ENCODE measurements at places on chromosomes 3 and 15.

DNA sequence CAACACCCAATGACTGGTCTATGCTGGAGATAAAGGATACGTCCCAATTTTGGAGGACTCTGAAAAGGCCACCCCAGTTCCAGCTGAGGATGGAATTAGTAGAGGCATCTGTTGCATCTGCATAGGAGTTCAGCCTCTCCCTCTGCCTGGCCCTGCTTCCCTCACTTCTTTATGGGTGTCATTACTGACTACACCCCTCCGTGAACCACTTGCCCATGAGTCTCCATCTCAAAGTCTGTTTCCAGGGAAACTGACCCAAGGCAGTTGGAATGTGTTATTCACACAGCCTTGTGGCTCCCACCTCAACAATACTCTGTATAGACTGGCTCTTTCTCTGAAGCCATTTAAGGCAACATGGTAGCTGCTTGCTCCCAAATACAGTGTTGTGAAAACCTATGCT lies 21.4 kb upstream of the PCOLCE2 start:
- DNase-seq, result no peak

DNA sequence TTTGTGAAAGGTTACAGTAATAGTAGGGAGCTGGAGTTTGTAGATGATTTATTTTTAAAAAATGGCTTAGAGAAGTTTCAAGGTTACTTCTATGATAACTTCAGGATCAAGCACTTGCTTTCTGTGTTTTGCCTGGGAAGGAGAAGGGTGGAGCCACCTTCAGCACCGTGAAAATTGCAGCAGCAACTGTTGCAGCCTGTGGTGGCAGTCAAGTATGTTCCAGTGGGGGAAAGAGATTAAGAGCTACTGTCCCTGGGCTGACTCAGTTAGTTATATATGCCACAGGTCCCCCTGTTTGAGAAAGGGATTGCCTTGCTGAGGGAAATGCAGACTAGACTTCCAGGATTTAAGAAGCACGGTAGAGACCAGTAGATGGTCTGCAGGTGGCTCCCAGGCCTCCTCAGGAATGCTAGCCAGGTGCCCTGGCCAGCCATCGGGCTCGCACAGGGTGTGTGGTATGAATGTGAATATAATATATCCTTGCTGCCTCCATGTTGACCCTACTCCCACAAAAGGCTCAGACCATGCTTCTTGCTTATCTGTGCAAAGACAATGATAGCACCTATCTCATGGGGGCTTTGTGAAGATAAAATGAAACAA lies 389.5 kb downstream of the CACNA2D3 start:
- DNase-seq, result no peak

DNA sequence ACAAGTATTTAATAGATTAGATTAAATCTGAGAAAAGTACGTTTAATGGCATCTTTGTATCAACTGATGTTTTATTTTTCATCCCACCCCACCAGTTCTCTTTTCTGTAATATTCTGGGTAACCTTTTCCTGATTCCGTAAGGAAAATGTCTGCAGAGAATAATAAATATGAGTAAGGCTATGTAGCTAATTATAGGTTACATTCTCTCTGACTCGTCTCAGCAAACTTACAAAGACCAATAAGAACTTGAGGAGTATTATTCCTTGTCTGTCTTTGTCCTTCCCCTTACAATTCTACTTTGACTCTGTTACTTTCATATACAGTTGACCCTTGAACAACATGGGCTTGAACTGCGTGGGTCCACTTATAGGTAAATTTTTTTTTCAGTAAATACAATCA lies 12.1 kb downstream of the SNAP23 start:
- DNase-seq, result no peak

DNA sequence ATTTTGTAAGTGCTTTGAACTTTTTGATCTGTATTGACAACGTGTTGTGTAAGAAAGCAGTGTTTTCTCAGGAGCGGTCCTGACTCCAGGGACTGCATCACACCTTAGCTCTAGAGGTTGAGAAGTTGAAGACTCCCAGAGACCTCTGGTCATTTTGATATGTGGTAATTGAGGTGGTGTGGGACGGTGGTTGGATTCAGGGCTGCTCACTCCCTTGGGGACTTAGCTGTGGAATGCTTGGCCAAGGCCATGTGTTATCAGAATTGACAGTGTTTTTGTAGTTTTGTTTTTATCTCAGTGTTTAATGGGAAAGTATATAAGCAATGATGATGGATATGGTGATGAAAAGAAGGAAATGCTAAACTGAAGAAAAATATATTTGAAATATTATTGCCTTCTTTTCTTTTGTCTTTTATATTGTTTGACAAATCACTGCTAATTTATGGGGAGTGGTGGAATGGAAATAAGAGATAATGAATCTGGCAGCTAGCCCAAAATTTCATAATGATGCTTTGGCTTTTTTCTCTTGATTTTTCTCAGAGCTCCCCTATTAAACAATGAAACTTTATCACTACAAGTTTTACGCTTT lies 16.0 kb downstream of the CMSS1 start:
- no peak for DNase-seq

DNA sequence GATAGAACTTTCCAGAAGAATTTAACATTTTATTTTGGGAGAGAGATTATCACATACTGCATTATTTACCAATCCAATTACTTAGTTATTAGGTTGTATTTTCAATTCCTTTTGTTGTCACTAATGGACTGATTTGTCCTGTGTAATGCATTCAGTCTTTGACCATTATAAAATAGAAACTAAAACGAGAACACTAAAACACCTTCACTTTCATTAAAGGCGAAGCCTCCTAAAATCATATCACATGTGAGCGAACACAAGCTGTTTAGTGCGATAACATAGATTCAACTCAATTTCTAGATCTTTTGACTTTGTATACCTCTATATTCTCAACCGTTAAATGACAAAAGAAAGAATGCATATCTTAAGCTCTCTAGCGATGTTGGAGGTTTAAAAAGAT lies 253.4 kb downstream of the VGLL3 start:
- no peak for DNase-seq

- DNase-seq, result no peak
Measured at GRCh38 chr3:153830552-153830951, 290.6 kb upstream of the ARHGEF26 start.

- DNase-seq, result no peak
Measured at GRCh38 chr3:39414421-39414907, 7.9 kb downstream of the RPSA start.

GRCh38 chr3:58041182-58041825 lies 33.1 kb downstream of the FLNB start:
- no peak for DNase-seq

DNA sequence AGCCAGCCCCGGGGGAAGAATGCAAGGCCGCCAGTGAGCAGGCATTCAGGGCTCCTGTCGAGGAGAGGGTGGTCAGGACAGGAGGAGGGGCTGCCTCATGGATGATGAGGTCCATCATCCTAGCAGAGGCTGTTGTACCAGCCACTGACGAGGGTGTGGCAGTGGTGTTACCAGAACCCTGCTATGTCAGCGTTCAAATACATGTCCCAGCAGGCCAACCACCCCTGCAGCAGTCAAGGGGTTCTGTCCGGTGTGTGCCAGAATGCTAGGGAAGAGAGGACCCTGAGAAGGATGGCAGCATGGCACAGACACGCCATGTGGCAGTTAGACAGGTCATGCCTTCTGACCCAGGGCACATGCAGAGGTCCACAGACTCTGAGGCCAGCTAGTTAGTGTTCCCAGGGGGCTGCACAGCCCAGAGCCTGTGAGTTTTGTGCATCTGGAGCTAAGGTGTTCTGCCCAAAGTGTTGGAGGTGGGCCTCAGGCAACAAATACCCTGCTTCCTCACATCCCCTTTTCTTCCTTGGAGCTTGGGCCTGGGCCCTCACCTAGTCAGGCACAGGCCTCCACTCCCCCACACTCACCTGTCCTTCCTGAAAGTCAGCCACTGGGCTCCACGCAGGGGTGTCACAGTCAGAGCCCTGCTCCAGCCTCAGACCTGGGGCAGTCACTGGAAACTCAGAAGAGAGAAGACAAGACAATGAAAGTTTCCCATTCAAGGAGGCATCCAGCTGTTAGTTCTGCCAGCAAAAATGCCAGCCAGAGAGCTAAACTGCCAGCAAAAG lies 7.8 kb downstream of the PAK6 start:
- DNase-seq, result no peak

- no peak for DNase-seq
Measured at GRCh38 chr3:136994772-136995516, 37.2 kb downstream of the IL20RB start.

DNA sequence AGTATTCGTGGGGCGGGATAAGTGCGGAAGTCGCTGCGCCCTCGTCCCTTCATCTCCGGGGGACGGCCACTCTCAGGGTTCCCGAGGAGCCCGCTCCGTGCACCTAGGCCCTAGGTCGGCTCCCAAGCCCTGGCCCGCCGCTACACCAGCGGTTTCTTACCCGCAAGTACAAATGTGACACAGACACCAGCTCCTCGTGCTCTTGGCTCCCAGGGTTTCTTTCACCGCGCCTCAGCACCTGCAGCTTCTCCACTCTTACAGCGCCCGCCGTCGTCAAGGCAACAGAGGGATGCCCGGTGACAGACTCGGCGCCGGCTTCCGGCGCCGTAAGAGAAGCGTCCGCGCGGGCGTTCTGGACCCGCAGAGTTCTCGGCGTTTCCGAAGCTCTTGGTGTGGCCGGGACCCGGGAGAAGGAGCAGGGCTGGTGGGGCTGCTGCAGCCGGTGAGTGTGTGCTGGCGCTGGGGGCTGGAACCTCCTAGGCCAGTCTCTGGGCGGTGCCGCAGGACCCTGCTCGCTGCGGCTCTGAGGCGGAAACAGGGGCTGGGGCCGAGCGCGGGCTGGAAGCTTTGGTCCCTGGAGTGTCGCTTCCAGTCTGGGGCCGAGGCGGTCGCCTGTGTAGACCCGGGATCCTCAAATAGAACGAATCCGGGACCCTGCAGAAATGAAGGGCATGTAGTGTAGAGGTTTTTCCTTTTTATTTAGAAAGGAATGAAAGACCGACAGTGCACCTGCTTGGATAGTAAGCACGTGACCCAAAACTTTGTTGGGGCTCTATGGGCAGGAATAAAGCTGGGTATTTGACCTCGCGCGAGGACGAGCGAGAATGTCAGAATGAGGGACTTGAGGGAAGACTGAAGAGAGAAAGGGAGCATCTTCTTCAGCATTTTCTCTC lies 155.4 kb upstream of the GOLGA6L4 start:
- DNase-seq, result peak; percentile 11

DNA sequence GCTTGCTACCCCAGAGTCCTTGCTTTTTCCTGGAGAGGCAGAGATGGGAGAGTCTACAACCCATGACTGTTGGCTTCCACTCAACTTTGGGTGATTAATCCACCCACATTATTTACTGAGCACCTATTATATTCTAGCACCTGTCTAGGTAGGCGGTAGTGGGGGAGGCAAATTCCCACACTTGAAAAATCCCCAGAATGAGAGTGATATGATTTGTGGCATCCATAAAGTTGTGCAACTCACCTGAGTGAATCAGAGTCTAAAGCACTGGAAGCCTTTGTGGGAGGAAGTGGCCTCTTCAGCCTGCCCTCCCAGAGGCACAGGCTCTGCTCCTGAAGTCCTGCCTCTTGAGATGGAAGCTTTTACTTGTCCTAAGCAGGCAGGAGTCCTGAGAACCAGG lies 40.4 kb upstream of the CTNNB1 start:
- no peak for DNase-seq

GRCh38 chr3:34011171-34012101 lies 213.0 kb downstream of the PDCD6IP start:
- no peak for DNase-seq

DNA sequence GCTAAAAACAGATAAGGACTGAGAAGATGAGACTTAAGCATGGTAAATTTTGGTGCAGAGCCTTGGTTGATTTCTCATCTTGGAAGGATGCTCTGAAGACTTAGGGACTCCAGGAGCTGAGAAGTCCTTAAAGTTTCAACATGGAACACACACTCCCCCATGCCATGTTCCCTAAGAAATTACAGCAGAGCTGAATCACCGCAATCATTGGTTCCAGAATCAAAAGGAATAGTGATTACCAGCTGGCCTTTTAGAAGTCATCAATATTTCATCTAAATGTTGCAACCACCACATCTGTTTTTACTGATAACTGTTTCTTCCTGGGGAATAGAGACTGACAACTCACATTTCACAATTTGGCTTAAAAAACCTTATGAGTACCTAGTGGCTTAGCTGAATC lies 229.3 kb downstream of the MINAR1 start:
- DNase-seq, result no peak

GRCh38 chr3:157110761-157111278 lies 49.1 kb downstream of the CCNL1 start:
- no peak for DNase-seq

GRCh38 chr15:70651303-70651845 lies 112.0 kb downstream of the UACA start:
- DNase-seq, result no peak

DNA sequence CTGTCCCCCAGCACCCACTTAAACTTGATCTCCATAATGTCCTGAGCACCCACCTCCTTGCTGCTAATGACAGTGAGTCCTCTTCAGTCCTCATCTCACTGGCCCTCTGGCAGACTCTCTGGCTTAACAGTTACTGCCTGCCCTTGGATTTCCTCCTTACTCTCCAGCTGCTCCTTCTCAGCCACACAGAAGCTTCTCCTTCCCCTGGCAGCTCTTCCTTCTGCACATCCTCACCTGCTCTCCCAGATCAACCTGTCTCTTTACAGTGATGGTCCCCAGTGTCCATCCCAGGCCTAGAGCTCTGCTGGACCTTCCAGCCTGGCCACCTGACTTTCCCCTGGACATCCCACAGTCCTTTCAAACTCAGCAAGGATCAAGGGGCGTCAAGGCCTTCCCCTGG lies 47.4 kb upstream of the SMAD3 start:
- no peak for DNase-seq

DNA sequence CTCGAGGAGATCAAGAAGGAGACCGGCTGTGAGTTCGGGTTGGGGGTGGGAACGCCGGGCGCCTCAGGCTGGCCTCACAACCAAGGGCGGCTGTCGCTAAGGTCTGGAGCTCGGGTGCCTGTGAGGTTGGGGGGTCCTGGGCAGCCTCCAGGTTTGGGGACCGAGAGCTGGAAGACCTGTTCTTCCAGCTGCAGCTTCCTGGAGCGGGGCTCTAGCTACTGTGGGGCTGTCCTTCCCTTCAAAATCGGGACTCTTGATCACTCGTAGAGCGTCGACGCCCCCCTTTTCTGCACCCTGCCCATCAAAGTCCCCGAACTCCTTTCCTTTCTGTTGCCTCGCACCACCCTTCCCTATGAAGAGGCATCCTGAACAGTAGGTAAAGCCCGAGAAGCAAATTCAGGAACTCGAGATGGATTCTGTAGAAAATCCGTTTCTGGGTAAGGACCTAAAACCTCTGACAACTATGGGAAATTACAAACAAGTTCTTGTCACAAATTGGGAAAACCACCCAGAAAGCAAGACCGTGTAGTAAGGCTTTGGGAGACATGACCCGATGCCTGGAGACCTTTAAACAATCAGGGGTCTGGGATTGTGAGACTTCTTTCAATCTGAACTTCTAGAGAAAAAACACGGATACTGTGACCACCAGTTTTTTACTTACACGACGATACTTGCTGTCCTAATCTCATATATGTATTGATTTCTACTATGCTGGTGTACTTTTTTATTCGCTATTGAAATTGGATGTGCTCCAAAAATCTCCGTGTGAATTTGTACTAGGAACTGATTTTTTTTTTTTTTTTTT lies 556 bp downstream of the CHP1 start:
- DNase-seq, result no peak

Measured in activated T-cell treated with anti-CD3 and anti-CD28 coated beads for 1 hour (primary cell).